Cardiac fibroblast (primary cell): ENCODE measurements at places on chromosomes 7 and 10.

GRCh38 chr10:62234077-62234605, 34.5 kb downstream of the RTKN2 start:
- no peak for DNase-seq

- DNase-seq: peak; percentile 6
Measured at GRCh38 chr7:150753826-150754603, 16.8 kb downstream of the GIMAP5 start.

DNA sequence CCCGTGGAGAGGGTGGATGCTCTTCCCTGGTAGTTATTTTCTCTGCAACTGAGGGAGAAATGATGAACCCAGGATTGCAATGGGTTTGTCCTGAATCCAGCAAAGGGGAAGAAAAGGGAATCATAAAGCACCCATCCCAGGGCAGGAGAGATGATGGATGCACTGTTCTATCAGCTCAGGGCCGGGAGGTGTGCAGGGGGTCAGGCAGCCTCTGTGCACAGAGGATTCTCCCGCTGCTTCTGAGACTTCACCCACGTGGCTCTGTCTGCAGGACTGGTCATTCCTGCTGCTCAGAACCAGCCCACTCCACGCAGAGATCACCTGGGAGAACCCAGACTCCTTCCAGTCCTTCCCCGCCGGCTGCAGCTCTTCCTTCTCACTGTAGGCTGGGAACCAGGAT, 70.7 kb downstream of the RBAK start:
- no peak for DNase-seq

DNA sequence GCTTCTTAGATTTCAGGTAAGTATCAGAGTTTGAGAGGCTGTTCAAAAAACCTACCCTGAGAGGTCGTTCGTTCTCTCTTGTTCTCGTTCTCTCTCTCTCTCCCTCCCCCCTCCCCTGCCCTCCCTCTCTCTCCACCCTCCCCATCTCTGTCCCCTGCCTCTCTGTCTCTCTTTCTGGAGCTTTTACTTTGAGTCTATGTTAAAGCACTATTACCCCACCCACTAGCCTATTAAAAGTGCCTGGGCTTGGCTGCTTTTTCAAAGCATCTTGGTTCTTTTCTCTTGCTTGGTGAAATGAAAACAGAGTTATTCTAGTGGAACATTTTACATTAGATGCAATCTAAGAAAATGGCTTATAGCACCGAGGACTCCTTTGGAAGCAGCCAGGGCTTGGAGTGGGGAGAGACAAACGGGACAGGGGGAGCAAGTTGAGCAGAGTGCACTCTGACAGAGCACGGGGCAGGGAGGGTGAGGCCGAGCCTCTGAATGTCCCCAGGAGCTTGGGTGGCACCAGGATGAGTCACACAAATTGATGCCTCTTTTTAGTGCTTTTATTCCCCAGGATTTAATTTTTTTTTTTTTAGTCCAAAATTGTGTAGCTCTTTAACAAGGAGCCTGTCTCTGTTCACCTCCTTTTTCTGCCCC, 134.3 kb downstream of the CFAP58 start:
- DNase-seq: no peak

DNA sequence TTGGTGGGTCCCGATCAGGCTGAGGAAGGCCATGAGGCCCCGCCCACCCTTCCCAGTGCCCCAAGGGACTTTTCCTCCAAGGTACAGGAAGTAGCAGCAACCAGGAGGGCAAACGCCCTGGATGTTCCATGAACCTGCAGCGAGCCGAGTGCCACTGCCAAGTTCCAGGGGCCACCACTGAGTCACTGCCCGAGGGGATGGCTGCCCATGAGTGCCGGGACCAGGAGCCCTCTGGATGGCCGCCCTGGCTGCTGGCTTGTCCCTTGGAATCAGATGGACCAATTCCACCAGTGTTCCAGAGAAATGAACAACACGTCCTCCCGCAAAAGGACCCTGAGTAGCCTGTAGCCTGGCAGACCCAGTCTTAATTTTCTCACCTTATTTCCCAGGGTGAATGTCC, 74.2 kb downstream of the ZRANB1 start:
- DNase-seq: no peak
